Lung (tissue), 17 donors: ENCODE measurements at places on chromosomes 1 and 21.

GRCh38 chr1:151060007-151060656, at the start of gene MLLT11:
MLLT11 (plus strand) TSS chr1:151060397; CDS start chr1:151067225, 6,828 bp downstream.
- peak; percentile 87 for DNase-seq

GRCh38 chr1:210237479-210237878, 4.9 kb downstream of the SERTAD4 start:
- peak; percentile 44 for DNase-seq

DNA sequence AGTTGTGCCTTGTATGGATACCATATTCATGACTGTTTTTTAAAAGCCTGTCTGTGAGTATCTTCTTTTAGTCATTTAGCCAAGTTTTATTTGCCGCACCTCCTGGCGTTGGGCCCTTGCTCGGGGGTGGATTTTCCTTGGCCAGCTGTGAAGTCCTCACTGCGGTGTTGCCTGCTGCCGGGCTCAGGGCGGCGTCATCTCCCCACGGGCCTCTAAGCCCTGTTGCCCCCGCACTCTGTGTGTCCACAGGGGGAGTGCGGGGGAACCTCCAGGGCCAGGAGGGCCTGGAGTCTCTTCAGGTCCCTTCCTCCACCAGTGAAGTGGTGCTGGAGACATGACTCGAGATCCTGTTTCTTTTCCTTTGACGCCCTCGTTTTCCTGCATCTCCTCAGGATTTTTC, 65.8 kb upstream of the DIP2A start:
- no peak for DNase-seq

GRCh38 chr1:4563586-4563985, 90.8 kb upstream of the AJAP1 start:
- DNase-seq = no peak

DNA sequence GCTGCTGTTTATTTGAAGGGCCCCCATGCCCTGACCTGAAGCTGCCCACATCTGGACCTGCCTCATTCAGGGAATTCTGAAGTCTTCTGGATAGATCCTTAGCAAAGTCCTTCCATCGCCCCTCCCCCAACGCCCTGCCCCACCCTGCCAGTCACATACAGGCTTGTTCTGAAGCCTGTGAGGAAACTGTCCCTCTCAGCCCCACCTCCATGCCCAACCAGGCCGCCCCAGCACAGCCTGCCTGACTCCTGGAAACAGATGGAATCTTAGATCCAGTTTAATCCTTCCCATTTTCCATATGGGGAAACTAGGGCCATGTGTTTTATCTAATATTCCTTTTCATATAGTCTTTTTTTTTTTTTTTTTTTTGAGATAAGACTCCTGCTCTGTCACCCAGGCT, 44.5 kb upstream of the GPR37L1 start:
- DNase-seq = no peak

DNA sequence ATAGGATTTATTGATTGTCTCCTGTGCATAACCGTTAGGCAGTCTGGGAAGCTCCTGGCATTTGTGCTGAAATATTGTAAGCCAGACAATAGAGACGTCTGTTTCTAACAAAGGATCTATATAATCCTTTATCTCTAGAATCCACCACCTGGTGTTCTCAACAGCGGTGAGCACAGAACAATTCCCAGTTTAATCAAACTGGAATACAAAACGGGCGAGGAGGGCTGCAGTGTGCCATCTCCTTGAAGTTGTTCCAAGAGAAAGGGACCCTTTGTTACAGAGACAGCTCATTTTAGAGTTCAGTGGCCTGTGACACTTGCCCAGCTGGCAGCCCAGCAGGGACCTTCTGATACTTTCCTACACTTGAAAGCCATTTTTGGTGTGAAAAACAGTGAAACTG, 162.8 kb upstream of the IVNS1ABP start:
- no peak for DNase-seq

DNA sequence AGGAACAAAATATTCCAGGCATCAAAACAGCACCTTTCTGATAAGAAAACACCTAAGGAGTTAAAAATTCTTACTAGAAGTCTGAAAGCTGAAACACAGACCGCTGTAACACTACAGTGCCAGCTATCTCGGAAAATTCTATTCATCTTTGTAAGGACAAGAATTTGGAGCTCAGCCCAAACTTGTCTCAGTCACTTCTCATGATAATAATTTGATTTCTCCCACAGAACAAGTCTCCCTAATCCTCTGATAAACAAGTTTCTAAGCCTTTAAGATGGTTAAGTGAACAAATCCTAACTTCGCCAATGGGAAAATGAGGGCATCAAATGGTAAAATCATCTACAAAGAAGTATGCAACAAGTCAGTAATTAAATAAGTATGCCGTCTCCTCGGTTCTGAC, 59.9 kb downstream of the SIPA1L2 start:
- peak; percentile 70 for DNase-seq
